ENCODE measurements at places on chromosomes 4 and X.

GRCh38 chr4:167688660-167689142, 403.6 kb upstream of the ANXA10 start:
- DNase-seq = no peak

DNA sequence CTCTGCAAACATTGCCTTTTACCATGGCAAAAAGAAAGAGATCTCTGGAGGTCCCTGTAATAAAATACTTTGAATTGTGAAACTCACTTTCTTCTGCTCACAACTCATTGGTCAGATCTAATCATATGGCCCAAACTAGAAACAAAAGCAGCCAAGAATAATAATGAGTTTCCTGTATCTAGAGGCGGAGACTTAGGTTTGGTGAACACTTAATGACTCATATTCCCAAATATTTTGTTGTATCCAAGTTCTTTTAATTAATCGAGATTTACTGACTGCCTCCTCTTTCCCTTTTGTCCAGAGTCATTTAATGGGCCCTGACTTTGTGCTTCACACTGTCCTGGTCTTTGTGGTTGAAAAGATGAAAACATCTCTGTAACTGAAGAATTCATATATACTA, 190.6 kb downstream of the CCSER1 start:
- DNase-seq = no peak

DNA sequence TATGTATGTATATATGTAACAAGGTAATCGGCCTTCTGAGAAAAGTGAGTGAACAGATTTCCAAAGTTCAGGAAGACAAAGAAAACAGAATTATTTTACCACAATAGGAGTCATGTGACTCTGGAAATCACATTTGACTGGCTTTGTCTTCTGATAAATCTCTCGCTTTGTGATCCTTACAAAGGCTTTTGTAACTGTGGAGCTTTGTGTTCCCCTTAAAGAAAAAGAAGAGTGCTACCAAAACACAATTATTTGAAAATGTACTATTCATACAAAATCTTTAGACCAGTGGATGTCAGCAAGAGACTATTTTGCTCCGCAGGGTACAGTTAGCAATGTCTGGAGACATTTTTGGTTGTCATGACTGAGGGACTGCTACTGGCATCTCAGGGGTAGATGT, 238.8 kb downstream of the LDB2 start:
- DNase-seq = no peak

GRCh38 chr4:147822128-147822527, 90.2 kb downstream of the ARHGAP10 start:
- DNase-seq = no peak

- DNase-seq = no peak
These were observed 11.3 kb downstream of the HMX1 start for GRCh38 chr4:8860096-8860891.

- DNase-seq = no peak
These were observed 17.8 kb downstream of the TIGD2 start for GRCh38 chr4:89129080-89129640.

DNA sequence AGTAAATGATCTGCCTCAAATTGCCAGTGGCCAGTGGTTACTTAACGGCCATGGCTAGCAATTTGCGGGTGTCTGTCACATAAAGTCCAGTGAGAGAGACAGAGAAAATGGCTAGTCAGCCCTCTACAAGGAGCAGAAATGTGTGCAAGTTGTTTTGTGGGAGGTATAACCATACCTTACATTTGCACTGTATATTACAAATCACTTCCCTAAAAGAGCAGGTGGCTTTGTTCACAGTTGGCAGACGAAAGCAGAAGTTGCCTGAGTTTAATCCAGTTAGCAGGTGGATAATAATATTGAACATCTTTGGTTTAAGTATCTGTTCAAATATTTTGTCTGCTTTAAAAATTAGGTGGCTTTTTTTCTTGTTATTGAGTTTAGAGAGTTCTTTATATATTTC, 15.6 kb downstream of the SRPX start:
- no peak for DNase-seq

- no peak for DNase-seq
These were observed 116.0 kb upstream of the ETNPPL start for GRCh38 chr4:108878806-108879205.

DNA sequence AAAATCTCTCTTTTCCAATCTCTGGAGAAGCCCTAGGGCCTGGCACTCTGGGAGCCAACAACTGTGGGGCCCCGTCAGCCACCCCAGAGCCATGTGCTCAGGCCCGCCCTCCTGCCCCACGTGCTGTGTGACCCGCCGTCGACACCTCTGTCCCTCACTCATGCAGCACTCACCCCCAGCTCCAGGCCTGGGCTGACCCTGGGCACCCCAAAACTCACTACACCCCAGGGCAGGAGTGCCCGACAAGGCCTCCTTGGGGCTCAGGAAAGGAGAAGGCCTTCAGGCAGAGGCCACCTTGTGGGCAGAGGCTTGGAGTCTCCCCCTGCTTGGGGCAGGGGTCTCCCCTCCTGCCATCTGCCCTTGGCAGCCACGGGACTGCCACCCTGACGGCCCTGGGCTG, 5.7 kb downstream of the MYL5 start:
- DNase-seq = no peak
